Activated CD4-positive, alpha-beta T cell treated with anti-CD3 and anti-CD28 coated beads, Interleukin-2, amount 50 U/mL, for 16 hours (primary cell): ENCODE measurements at places on chromosomes 7 and 10.
A peak's percentile ranks its signal among the peaks of the same experiment; 100 is the strongest.

- no peak for DNase-seq
Observed at GRCh38 chr7:129786825-129787563, 165.8 kb downstream of the UBE2H start.

- DNase-seq = no peak
Observed at GRCh38 chr10:30422151-30422695, 11.8 kb upstream of the MAP3K8 start.

DNA sequence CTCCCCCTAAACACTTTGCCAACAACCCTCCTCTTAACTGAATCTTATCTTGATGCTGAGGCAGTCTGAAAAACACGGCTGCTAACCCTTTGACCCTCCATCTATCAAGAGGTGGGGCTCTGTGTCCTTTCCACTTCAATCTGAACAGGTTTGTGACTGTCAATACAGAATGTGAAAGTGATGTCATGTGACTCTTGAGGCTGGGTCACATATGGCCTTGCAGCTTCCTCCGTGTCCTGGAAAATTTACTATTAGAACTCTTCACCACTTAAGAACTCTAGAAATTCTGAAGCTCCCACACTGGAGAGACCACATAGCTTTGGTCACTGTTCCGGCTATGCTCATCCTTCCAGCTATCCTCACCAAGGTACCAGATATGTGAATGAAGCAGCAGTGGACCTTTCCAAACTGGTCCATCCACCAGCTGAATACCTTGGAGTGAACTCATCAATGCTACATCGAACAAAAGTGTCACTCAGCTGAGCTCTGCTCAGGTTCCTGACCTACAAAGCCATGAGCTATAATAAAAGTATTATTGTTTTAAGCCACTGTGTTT is 30.7 kb upstream of the ASAH2 start:
- no peak for DNase-seq

DNA sequence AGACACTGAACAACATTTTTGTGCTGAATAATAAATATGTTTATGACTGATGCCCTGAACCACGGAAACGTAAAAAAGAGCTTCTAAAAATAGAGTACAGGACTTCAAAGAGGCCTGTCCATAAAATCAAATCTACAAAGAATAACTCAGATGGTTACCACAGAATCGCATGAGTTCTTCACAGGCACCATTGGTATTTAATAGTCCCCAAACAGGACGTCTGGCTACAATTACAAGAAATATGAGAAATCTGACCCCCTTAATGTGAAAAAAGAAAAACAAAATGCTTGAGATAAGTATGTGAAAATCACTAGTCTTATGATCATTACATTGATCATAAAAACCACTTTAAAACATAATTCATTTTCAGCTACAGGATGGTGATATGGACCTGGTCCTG is 20.8 kb downstream of the CYTH3 start:
- no peak for DNase-seq

DNA sequence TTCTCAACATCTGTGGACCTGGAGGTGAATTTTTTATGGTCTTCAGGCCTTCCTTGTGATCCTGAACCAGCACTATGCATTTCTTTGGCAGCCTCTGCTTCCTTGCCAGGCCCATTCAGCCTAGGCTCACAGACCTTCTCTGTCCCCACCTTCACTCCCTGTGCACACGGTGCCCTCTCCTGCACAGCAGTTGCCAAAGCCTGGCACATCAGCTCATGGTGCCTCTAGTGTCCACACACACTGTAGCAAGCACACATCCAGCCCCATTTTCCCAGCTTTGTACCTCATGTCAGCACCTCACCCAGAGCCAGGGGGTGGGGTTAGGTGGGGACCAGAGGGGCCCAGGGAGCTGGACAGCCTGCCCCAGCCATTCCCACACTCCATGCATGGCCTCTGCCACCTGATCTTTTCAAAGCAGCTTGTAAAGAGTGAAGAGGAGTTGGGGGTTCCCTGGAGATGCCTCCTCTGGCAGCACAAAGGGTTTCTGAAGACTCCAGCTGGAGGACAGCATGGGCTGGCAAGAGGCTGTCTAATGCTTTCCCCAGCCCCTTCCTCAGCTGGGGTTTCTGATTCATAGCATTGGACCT is 57.9 kb upstream of the TMEM72 start:
- no peak for DNase-seq

DNA sequence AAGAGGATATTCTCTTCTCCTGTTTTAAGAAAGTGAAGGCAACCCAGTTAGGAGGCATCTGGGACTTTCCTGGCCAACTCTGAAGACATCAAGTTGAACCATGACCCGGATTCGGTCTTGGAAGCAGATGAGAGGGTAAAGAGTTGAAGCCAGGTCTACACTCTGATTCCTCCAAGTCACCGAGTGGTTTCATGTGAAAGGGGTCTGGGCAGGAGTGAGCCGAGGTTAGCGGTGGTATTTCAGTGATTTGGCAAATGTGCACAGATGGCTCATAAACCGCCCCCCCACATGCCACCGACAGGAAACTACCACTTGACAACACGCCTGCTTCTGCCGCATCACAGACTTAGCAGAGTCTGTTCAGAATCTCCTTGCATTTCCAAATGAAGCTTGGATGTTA is 11.4 kb upstream of the REPIN1 start:
- DNase-seq = peak; percentile 50
